ENCODE measurements at places on chromosomes 7 and 10.

GRCh38 chr7:155715111-155715805 is 70.8 kb downstream of the RBM33 start:
- no peak for DNase-seq

DNA sequence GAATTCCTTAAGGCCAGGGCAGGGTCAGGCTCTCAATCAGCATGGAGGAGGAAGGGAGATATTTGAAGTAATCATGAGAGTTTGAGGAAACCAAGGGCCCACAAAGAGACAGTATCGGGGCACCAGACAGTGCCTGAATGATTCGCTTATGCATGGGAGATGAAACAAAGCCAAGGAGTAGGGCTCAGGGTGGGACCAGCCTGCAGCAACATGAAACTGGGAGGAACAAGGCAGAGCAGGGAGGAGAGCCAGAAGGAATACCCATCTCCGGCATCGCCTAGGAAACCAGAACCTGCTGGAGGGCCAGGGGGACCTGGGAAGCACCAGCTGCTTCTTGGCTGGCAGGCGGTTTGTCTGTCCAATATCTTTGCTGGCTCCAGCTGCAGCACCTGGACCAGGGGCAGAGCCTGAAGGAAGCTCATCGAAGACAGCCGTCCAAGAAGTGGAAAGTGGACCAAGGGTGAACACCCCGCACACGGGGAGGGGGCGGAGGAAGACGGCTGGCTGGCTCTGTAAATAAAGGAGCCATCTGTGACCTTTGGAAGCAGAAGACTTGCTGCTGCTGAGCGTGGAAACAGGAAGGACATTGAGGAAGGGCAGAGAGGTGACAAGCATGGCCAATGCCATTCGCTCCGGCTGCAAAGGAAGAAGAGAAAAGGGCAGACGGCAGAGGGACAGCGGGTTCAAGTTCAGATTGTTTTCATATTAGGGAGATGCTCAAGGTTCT is 34.4 kb upstream of the ECHDC3 start:
- no peak for DNase-seq

GRCh38 chr10:98323221-98324164 is 55.5 kb upstream of the LOXL4 start:
- DNase-seq: no peak

GRCh38 chr10:121405549-121405948 is 192.7 kb downstream of the FGFR2 start:
- no peak for DNase-seq

- DNase-seq: no peak
Measured at GRCh38 chr7:105826143-105826542, 50.3 kb downstream of the ATXN7L1 start.

- DNase-seq: no peak
Measured at GRCh38 chr10:43685744-43686143, 37.1 kb upstream of the ZNF32 start.

DNA sequence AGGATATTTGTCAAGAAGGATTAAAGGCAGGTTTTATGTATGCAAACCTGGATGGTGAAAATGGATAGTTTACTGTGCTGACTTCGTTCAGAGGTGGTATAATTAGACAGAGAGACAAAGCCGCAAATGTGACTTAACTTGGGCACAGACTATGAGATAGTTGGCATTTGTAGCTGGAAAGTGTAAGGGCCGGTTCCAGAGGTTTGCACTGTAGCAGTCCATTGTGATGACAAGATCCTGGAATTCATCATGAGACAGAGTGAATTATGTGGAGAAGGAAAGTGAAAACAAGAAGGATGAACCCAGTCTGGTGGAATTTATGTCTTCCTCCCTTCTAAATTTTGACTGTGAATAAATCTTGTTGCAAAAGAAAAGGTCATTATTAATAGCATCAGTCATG is 139.0 kb downstream of the CNTNAP2 start:
- no peak for DNase-seq

All from NCI-H526 treated with DMSO at 0.1 percent for 48 hours (cell line).